Stimulated activated CD4-positive, alpha-beta T cell treated with anti-CD3 and anti-CD28 coated beads, Interleukin-2, amount 100 ng/mL, for 24 hours (primary cell): ENCODE measurements at places on chromosomes 2 and 18.
A peak's percentile ranks its signal among the peaks of the same experiment; 100 is the strongest.

GRCh38 chr2:45257820-45258219 lies 248.6 kb upstream of the SIX2 start:
- DNase-seq = no peak

DNA sequence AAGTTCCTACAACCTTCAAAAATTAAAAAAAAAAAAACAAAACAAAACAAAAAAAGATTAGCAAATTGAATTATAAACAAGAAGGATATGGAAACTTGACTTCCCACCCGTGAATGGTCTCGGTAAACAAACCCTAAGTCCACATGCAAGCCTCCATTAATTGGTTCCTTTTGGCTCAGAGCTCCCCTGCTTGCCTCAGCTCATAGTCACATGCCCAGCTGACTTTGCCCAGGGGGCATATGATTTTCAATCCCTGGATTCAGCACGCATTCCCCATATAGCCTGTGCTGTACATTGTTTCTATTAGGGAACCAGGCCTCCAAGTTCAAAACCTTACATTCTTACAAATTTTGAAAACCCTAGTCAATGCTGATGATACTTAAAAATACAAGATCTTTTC lies 95.0 kb downstream of the PID1 start:
- DNase-seq = no peak

DNA sequence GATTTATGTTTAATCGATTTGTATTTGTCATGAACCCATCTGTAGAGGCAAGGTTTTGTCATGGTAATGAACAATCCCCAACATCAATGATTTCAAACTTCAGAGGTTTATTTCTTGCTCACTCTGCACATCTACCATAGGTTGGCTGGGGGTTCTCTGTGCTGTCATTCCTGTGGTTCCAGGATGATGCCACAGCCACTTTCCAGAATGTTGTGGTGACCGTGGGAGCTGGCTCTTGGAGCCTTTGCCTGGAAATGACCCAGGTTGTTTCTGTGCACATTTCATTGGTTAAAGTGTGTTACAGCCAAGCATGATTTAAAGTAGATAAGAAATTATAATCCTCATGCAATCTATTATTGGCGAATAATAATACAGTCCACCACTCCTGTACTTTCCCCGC lies 28.2 kb upstream of the EPAS1 start:
- no peak for DNase-seq

- no peak for DNase-seq
Observed at GRCh38 chr2:120451334-120451733, 105.4 kb downstream of the INHBB start.

GRCh38 chr2:181523756-181524155 lies 66.6 kb downstream of the ITGA4 start:
- DNase-seq = no peak

DNA sequence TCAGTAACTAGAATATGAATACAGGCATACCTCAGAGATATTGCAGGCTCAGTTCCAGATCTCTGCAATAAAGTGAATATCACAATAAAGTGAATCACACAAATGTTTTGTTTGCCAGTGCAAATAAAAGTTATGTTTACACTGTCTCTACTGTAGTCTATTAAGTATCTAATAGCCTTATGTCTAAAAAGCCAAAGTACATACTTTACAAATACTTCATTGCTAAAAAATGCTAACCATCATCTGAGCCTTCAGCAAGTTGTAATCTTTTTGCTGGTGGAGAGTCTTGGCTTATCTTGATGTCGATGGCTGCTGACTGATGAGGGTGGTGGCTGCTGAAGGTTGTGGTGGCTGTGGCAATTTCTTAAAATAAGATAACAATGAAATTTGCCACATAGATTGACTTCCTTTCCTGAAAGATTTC lies 159.4 kb downstream of the MYO1B start:
- DNase-seq = no peak

DNA sequence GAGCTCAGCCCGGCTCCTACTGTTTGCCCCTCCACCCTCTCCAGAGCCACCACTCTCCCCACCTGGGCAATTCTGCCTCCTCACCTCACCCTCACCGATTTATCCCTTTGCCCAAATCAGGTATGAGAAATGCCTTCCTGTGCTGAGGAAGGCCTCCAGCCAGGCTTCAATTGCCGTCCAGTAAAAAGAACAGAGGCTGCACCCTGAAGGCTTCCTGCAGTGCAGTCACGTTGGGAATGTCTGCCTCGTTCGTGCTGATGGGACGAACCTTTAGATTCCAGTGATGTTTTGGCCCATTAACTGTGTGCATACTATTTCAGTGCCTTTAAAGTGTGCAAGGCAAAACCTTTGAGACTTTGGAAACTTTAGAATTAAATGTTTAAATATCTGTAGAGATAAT lies 34.2 kb downstream of the ATP6V1C2 start:
- no peak for DNase-seq

DNA sequence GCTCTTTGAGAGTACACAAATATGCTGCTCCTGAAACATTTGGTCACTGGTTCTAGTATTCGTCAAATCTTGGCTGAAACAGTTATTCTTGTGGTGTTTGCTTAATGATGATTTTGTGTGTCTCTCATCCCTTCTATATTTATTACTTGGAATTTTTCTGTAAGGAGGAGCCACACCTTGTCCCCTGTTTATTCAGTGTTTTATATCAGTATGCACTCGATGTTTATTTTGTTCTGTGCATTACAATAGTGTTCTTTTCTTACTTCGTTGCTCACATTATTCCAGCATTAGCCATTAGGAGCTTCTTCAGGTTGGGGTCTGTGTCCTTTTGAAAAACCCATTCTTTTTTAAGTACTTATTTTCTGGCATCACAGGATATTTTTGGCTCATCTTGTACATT lies 5.1 kb upstream of the RAMP1 start:
- no peak for DNase-seq

- DNase-seq = no peak
Observed at GRCh38 chr2:128817171-128817570, 498.5 kb upstream of the HS6ST1 start.

DNA sequence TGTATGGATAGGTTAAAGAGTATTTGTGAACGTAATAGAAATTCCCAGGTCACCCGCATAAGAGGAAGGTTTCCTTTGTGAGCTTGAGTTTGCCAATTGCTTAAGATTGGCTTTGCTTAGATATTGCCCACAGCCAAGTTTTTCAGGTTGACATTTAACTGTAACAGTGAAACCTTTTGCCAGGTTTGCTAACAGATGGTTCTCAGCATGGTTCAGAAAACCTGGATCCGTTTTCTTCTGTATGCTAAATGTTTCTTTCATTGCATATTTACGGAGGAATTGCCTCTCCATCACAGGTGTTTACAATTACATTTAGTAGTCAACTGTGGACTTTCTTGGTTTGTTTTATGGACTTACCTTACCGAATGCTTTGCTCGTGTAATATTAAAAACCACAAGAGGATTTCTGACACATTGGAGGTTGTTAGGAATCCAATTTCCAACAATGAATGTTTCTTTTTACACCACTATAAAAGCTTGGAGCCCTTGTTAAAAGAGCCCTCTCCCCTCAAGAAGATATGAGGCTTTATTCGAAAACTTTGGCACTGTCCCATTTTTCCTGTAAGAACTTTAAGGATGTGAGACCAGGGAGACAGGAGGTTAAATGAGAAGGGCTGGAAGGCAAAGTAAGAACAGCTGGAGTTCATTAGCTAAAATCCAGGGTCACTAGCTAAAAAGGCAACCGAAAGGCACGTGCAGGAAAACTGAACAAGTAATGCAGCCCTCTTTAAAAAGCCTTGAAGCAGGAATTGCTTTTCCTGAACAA lies 7.8 kb downstream of the CDK15 start:
- no peak for DNase-seq

DNA sequence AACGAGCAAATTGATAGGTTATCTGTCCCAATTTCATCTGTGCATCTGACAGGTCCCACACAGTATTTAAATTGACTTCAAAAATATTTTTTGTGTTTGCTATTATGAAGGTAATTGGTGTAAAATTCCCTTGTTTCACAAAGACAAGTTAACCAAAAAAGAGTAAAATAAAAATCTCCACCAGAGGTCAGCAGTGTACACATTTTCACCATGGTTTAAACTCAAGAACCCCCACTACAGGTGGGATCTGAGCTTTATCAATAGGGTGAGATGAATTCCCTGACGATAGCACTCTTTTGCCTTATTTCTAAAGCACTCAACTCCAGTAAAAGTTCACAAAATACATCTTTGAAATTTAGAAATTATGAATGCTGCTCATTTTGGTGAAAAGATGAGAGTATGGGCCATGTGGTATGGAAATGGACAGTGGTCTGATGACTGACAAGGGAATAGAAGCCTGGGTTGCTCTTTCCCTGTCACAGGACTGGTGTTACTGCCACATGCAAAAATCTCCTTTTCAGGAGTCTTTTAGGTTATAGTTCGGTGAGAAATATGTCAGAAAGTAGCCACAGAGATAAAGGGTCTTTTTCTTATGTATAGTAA lies 68.0 kb downstream of the SERPINB8 start:
- no peak for DNase-seq

- DNase-seq = no peak
Observed at GRCh38 chr2:169782513-169782912, 16.2 kb upstream of the SSB start.

DNA sequence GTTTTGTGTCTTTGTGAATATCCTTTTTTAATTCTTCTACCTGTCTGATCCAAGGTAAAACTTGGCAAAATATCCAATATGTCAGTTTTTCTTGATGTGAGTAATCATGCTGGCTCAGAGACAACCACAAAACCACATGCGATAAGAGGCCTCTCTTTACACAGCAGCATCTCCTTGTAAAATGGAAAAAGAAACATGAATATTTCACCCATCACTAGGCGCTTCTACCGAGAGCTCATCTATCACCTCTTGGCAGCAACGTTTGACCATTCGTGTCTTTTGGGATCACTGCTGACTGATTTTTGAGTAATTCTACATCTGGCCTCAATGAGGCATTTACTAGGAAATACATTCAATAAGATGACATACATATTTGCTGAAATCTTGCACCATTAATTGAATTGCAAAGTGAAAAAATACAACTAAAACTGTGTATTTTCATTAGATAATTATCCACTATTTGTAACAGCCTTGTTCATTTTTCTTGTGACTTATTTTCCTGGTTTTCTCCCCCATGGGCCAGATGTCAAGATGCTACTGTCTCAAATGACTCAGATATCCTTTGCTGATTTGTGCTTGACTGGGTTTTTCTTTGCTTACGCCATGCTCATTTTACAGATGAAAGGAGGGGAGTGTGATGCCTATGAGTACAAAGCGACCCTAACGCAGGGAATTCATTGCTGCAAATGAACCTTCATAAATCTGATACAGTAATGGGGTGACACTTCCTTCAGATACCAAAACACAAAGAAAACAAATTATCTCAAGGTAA lies 467.5 kb downstream of the FBXO15 start:
- DNase-seq = no peak

- DNase-seq = no peak
Observed at GRCh38 chr2:37623971-37624900, 47.2 kb downstream of the CDC42EP3 start.

DNA sequence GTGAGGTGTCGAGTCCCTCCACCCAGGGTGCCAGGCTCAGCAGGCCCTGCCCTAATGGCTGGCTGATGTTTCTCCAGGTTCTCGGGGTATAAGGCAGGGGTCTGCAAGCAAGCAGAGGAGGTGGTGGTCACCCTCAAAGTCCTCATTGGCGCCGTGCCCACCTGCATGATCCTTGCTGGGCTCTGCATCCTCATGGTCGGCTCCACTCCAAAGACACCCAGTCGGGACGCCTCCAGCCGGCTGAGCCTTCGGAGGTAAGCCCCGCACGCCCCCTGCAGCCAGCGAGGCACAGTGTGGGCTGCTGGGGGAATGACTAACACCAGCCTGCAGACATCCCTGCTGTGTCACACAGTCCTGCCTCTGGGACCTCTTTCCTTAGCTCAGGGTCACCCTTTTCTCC lies 14.1 kb downstream of the MFSD2B start:
- DNase-seq = no peak

GRCh38 chr2:176097820-176098365 lies 1.7 kb upstream of the HOXD12 start:
- DNase-seq = no peak

DNA sequence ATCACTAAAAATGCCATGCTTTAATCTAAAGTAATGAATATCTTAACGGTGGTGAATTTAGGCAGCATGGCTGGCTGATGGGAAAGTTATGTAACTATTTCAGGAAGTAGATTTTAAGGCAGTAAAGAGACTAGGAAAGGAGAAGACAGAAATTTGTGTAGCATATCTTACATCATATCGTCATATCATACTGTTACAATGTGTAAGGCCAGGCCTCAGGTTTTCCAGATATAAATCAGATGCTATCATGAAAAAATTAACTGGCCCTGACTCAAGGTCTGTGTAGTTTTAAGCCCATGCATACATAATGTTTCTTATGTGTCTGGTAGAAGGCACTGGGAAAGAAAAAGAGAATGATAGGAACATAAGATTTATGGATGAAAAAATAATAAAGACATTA lies 8.9 kb upstream of the FAP start:
- no peak for DNase-seq

DNA sequence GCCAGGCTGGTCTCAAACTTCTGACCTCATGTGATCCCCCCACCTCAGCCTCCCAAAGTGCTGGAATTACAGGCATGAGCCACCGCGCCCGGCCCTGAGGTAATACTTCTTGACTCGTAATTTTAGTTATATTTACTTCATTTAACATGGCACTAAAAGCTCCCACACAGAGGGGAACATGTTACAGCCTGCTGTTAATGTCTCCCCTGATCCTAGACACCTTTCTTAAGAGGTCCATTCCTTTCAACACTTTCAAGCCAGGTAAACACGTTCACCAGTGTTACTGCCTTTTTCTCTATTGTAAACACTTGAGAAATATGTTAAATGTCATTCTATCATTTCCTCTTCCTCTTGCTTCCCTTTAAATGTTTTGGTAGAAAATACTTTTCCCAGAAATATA lies 161.4 kb downstream of the METTL4 start:
- DNase-seq = no peak

DNA sequence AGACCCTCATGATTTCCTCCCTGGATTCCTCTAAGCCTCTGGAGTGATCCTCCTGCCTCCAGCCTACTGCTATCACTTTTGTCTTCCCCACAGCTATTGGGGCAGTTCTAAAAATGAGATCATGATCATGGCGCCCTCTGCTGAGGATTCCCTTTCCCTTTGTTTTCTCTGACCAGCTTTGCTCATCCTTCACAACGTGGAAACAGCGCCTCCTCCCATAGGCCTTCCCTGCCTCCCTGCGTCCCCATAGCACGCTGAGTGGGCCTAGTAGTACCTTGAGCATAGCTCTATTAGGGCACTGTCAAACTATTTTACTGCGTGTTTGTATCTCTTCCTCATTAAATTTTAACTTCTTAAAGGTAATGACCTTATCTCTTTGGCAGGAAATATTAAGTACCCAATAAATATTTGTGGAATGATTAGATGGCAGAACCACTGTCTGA lies 207.0 kb upstream of the FANCL start:
- DNase-seq = peak; percentile 20

DNA sequence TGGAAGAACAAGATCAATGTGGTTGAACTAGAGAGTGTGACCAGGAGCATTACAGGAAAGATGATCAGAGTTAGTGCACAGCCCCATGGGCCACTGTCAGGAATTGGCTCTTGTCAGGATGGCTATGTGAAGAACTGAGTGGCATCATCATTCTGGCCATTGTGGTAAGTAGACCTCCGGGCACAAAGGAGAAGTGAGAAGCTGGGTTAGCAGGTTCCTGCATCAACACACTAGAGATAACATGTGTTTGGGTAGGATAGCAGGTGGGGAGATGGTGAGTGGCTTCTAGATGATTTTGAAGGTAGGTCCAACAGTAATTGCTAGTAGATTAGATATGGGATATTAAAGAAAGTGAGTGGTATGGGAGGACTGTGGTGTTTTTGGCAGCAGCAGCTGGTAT lies 408.2 kb downstream of the TSN start:
- no peak for DNase-seq
